ENCODE measurements at places on chromosomes 5 and 9.

DNA sequence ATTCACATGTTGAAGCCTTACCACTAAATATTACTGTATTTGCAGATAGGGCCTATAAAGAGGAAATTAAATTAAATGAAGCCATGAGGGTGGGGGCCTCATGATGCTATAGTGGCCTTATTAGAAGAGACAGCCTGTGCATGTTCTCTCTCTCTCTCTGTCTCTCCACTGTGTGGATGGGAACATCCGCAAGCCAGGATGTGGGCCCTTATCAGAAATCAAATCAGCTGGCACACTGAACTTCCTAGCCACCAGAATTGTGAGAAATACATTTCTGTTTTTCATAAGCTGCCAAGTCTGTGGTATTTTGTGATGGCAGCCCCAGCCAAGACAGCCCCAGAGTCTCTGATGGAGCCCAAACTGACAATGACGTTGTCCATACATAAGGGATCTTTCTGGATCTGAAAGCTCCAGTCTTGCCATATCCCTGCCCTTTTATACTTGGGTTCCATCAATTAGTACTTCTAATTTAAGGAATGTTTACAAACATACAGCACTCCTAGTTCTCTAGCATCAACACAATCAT, 300.5 kb upstream of the ATP10B start:
- no peak for DNase-seq

DNA sequence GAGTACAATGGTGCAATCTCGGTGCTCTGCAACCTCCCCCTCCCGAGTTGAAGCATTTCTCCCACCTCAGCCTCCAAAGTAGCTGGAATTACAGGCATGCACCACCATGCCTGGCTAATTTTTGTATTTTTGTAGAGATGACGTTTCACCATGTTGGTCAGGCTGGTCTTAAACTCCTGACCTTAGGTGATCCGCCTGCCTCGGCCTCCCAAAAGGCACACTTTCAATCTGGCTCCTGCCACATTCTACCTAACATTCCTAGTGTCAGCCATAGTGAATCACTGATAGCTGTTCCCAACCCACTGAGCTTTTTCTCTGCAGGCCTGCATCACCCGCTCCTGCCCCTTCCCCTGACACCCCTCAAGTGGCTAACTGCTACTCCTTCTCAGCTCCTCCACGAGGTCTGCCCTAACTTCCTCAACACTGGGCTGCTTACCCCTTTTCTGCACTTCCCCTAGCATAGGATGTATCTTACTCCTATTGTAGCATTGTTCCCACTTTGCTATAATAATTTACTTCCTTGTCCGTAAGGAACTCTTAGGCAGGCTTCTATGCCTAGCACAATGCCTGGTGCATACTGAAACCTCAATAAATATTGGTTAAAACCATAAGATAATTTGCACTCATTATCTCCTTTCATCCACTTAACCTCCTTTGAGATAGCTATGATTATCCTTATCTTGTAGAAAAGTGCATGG, 42.0 kb upstream of the LIFR start:
- DNase-seq: no peak

DNA sequence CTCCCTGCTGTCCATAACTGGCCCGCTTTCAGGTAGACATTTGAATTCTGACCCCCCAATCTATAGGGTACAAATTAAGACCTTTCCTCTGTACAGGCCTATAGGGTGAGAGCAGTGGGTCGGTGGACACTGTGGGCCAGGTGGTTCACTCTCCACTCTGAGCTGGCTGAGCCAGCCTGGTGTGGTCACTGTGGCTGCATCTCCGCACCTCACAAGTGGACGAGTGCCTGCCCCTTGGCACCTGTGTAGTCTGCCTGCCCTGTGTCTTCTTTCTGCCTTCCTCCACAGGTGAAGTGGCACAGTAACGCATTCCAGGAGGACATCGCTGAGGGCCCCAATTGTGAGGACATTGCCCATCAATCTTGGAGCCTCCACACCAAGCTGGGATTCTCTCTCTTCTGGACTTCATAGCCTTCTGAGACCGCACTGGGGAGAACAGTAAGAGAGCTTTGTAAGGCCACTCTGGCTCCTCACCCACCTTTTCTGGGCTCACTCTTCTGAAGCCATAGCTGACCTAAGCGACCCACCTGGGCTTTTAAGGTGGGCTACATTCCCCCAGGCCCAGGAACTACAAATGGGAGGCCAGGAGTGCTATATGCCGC, 33.5 kb upstream of the JADE2 start:
- DNase-seq: no peak

DNA sequence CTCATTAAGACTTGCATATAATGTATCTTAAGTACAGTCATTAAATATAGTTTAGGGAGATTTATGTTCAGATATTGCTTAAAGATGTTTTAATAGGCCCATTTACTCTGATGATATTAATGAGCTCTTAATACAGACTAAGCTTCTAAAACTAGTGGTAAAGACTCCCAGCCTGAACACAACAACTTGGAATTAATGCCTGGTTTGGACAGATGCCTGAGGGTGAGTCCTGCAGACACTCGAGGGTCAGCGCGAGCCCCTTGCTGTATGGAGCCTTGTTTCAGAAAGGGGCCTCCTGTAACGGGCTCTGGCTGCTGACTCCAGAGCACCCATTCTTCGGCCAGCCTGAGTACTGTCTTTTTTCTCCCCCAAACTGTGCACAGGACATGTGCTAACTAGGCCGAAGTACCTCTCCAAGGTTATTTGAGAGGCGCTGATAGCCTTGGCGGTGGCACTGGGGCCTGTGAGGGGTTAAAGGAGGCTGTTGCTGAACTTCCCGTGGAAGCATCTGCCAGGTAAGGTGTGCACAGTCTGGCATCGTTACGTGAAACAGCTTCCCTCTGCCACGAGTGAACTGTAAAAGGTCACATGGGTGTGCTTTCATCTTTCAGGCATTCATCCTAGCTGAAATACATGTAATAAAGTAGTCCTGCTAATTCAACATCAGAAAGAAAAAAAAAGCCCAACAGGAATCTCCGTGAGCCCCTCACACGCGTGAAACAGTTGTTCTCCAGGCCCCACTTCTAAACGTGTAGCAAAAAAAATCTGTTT, 113.4 kb downstream of the MVB12B start:
- DNase-seq: no peak

- peak; percentile 16 for DNase-seq
Measured at GRCh38 chr9:3467593-3468219, 58.1 kb downstream of the RFX3 start.

DNA sequence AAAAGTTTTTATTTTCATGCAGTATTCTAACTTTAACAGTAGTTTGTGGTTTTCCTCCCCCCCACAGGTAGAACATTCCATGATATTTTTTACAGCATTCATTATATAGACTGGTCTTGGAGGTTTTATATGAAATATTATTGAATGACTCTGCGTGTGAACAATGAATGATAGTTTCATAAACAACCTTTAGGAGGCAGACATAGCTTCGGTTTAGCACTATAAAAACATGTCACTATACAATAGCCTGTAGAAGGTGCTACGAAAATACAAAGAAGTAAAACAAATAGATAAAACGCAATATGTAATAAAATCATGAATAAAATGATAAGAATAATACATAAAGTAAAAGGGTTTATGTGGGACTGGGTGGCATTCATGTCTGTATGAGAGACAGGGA, 8.5 kb downstream of the KLF4 start:
- no peak for DNase-seq

DNA sequence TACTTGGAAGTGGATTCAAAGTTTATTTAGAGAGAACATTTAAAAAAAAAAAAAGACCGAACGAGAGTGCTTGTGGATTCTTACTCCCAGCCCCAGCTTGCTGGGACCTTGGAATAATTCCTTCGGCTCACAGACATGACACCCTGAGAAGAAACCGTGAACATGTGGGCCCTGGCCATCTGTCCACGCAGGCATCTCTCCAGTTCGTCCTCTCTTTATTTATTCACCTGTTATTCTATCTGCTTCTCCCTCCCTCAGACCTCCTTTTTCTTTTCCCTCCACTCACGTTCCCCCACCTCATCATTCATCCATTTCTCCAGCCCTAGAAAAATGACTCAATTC, 93.7 kb upstream of the PHYKPL start:
- no peak for DNase-seq

GRCh38 chr9:20925256-20926045, 106.0 kb downstream of the HACD4 start:
- no peak for DNase-seq

- DNase-seq: no peak
Measured at GRCh38 chr5:5572976-5573797, 150.7 kb downstream of the ICE1 start.

DNA sequence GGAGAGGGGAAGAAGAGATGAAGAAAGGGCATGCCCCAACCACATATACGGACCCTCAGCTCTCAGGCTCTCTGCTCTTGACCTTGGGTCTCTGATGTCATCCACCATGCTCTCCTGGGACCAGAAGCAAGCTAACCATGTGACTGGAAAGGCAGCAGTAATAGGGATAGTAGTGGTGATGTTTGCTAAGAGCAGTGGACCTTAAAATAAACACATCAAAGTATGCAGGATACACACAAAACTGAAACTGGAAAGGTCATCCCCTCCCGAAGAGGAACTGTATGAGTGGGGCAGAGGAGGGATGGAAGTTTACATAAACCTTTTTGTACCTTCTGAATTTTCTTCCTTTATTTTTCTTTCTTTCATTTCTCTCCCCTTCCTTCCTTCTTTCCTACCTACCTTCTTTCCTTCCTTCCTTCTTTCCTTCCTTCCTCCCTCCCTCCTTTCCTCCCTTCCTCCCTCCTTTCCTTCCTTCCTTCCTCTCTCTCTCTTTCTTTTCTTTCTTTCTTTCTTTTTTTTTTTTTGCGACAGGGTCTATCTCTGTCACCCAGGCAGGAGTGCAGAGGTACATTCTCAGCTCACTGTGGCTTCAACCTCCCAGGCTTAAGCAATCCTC, 8.1 kb upstream of the PTPN3 start:
- DNase-seq: no peak

GRCh38 chr9:134630861-134631260, 10.7 kb upstream of the COL5A1 start:
- no peak for DNase-seq

GRCh38 chr9:83069651-83070050, 6.7 kb upstream of the RASEF start:
- no peak for DNase-seq

- no peak for DNase-seq
Measured at GRCh38 chr9:137232510-137232909, 1.8 kb downstream of the SLC34A3 start.

GRCh38 chr5:106185661-106186081, 1485.1 kb downstream of the EFNA5 start:
- no peak for DNase-seq

DNA sequence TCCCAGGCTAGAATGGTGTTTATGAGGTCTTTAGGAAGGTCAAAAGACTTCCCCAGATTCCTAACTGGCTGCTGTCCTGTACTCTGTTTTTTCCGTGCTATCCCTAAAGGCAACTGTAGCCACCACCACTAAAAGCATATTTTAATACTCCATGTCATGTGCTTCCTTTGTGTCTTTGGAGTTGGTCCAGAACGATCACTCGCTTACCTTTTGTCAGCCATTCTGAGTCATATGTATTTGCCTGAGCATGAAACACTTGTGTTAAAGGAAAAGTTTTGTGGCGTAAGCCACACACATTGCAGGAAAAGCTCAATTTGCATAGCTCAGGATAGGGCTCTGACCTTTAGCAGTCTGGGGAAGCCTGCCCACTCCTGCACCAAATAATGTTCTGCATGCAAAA, 299.6 kb downstream of the NTRK2 start:
- no peak for DNase-seq

DNA sequence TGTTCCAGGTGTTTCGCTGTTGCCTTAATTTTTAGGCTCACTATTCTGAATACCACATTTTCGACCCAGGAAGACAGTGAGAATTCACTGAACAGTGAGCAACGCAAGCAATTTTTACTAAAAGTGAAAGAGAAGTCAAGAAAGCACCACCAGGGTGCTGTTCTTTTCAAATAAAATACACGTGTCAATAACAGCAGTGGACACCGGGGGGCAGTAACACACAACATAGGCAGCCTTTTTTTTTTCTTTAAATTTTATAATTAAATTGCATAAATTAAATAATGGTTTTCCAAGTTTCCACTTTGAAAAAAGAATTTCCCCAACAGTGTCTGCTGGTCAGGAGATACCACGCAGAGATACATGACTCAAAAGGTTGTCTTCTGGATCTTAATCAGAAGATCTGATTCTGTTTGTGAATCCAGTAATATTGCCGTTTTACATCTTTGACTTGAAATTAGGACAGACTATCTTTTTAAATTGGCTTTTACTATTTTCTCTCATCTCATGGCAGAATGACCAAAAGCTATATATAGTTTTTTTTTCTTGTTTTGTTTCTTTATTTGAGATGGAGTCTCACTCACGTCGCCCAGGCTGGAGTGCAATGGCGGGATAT, 47.1 kb upstream of the SH3GL2 start:
- DNase-seq: no peak

DNA sequence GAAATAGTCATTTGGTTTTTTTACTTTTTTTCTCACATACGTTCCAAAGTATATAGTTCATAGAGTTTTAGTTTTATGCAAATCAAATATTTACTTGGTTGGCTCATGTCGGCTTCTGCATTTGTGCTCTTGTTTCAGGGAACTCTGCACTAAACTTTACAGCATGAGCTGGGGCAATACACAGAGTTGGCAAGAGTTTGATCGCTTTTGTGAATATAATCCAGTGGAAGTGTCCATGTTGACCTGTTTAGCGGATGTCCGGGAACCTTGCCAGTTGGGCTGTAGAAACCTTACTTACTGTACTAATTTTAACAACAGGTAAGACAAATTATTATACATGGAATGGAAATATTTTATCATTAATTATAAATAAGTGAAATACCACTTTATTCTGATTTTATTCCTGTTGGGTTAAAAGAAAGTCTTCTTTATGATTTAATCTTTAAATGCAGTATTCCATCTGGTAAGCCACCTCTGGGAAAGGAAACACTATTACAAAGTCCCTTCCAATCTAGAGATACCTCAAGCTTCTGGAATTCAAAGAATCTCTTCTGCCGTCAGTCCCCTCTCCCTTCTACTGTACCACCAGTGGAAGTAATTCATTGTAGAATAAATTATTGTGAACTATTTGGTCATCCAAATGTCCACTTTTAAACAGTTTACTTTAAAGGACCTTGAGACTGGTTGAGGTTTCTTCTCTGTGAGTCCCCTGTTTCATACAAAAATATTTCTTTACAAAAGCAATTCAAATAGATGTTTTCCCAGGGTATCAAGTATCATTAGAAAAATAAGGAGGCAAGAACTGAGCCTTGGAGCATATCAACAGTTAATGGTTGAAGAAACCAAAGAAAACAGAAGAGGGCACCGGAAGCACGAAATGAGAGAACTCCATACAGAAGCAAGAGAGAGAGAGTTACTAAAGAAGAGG, 45.2 kb upstream of the GLIPR2 start:
- DNase-seq: no peak

GRCh38 chr5:166677891-166678290, 1613.6 kb upstream of the WWC1 start:
- no peak for DNase-seq

- no peak for DNase-seq
Measured at GRCh38 chr5:91487420-91487819, 104.3 kb upstream of the ARRDC3 start.

- DNase-seq: no peak
Measured at GRCh38 chr9:30732060-30732459, 1652.4 kb upstream of the ACO1 start.

Data from esophagus squamous epithelium (tissue), 5 donors.